A549 treated with dexamethasone at 1 μM for 4 hours (cell line): ENCODE measurements at places on chromosomes 3 and 15. TPM values are rescaled to one million over a fixed set of nuclear protein-coding genes. Genes with fewer than 3 reads are reported as not detected.

VGLL3 gene
- 6.3 to 18.2 TPM (median 13.5 TPM) in 5 replicates for total RNA-seq

CHRNA7 gene
- 3.2 to 4.8 TPM (median 4.0 TPM) in 5 replicates for total RNA-seq

GNB4 gene
- 12.0 to 22.0 TPM (median 19.4 TPM) in 5 replicates for total RNA-seq

IL20RB gene
- 0.87 to 1.6 TPM (median 0.97 TPM) in 5 replicates for total RNA-seq

GTF2E1 gene
- total RNA-seq: 13.2 to 18.5 TPM (median 15.2 TPM) in 5 replicates
